Activated gamma-delta T cell treated with Interleukin-2 at 50 U/mL for 16 hours (primary cell): ENCODE measurements at places on chromosomes 2 and 18.

DNA sequence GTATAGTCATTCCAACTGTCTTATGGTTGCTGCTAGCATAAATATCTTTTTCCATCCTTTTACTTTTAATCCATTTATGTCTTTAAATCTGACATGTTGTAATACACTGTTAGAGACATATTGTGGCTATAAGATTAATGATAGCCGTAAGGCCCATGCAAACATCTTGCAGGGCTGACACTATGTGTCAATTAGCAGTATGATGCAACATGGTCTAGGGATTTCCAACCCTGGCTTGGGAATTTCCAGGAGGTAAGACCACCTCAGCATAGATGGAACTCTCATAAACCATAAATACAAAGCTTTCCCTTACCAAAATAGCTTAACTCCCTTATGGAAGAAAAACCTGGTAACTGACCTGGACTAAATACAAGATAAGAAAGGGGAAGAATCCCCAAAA is 16.5 kb downstream of the SCLY start:
- DNase-seq: no peak

GRCh38 chr2:43518718-43519117 is 77.1 kb downstream of the THADA start:
- DNase-seq: no peak

- DNase-seq: no peak
These were observed 196.0 kb downstream of the FHOD3 start for GRCh38 chr18:36493349-36494159.

DNA sequence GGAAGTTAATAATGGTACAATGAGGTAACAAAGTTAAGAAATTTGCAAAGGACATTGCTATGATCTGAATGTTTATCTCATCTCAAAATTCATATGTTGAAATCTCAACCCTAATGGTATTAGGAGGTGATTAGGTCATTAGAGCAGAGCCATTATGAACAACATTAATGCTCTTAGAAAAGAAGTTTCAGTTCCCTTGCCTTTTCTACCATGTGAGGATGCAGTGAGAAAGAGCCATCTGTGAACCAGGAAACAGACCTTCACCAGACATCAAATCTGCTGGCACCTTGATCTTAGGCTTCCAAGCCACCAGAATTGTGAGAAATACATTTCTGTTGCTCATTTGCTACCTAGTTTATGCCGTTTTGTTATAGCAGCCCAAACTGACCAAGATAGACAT is 757.6 kb downstream of the NR4A2 start:
- DNase-seq: no peak

GRCh38 chr2:46337208-46337994 is 40.2 kb downstream of the EPAS1 start:
- DNase-seq: no peak

GRCh38 chr2:105723431-105723830 is 21.3 kb upstream of the NCK2 start:
- no peak for DNase-seq

DNA sequence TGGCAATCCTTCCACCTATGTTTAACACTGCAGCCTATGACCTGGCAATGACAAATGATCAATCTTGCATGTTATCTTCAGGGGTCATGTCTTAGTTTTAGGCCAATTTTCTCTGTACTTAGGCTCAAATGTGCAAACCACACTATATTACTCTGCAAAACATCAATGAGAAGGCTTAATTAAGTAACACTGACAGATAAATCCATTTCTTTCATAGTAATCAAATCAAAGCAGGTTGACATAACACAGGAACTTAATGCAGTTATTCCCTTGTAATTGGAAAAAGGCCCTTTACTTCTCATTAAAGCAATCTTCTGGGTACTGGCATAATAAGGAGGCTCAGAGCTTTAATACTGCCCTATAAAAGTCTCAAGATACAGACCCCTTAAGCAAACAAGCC is 114.4 kb downstream of the TCF4 start:
- no peak for DNase-seq

GRCh38 chr2:119012345-119013301 is 70.6 kb downstream of the MARCO start:
- no peak for DNase-seq
